ENCODE measurements at places on chromosomes 16 and 17.

- no peak for DNase-seq
Observed at GRCh38 chr17:73835605-73836004, 191.4 kb upstream of the SDK2 start.

GRCh38 chr16:78890373-78890895 lies 710.1 kb downstream of the MAF start:
- no peak for DNase-seq

DNA sequence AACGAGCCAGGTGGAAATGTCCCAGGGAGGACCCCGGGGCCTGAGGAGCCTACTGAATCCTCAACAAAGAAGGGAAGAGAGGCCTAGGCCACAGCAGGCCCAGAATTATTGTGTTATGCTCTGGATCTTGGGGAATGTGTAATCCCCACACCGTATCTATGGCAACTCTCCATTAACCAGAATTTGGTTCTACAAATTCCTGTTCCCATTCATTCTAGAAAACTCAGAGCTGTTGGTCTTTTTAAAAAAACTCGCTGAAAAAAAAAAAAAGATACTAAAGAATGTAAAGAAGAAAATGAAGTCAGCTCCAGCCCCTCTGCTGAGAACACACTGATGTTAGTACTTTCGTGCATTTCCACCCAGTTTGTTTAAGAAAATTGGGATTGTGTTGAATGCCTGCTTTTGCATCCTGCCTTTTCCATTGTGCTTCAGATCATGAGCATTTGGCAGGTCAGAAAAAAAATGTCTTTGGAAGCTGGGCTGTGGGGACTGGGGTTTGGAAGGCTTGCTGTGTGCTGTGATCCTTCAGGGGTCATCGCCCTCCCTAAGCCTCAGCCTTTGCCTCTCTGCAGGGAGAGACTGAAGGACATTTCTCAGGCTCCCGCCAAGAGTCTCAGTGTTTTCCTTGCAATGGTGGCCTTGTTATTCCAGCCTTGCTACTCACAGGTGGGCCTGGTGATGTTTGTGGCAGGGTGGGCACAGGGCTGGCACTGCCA lies 69.5 kb downstream of the SREBF1 start:
- no peak for DNase-seq

- no peak for DNase-seq
Observed at GRCh38 chr16:10510279-10510678, 70.1 kb downstream of the EMP2 start.

DNA sequence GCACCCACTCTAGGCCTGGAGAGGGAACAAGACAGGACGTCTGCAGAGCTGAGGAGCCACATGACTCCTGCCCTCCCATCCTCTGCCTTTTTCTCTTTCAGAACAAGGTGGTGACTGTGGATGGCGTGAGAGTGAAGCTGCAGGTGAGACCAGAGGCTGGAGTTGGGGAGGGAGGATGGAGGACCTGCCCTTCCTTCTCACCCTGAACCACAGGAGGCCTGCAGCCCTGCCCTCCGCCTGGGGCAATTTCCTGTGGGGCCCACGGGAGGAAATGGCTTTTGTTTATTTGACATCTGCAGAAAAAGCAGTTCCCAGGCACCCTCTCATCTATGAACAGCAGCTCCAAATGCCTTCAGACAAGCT lies 5.1 kb downstream of the RAB37 start:
- no peak for DNase-seq

DNA sequence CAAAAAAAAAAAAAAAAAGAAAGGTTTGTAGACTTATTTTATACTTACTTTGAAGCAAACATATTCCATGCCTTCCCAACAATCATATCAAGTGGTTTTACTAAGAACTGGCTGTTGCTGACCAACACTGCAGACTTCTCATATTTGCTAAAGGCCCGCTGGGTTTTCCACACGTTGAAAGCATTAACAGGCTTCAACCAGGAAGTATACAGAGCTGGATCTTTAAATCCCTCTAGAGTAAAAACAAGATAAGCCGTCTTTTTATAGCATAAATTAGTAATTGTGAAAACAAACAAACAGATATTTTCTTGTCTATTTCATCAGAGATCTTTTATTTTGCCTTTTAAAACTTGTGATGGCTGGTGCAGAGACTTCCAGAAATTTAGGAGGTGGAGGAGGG lies 29.1 kb downstream of the TUBD1 start:
- no peak for DNase-seq

GRCh38 chr17:75856062-75856756 lies 1.1 kb upstream of the WBP2 start:
- DNase-seq: no peak

DNA sequence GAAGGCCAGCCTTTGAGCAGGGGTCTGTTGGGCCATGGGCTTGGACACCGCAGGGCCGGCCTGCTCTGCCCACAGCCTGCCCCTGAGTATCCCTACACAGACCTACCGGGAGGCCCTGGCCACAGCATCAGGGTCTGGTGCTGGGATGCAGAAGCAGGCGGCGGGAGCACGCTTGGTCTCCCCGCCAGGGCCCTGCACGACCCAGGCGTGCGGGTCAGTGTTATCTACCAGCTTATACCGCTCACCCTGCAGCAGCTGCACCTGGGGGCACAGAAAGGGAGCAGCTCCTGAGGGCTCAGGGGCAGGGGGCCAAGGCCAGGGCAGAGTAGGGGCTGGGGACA lies 8.8 kb downstream of the EVPL start:
- DNase-seq: no peak

GRCh38 chr16:87317750-87318644 lies 805 bp upstream of the C16orf95 start:
- DNase-seq: no peak

GRCh38 chr16:52069866-52070265 lies 477.1 kb downstream of the TOX3 start:
- DNase-seq: no peak

- DNase-seq: no peak
Observed at GRCh38 chr17:41659427-41660212, 29.1 kb upstream of the EIF1 start.

DNA sequence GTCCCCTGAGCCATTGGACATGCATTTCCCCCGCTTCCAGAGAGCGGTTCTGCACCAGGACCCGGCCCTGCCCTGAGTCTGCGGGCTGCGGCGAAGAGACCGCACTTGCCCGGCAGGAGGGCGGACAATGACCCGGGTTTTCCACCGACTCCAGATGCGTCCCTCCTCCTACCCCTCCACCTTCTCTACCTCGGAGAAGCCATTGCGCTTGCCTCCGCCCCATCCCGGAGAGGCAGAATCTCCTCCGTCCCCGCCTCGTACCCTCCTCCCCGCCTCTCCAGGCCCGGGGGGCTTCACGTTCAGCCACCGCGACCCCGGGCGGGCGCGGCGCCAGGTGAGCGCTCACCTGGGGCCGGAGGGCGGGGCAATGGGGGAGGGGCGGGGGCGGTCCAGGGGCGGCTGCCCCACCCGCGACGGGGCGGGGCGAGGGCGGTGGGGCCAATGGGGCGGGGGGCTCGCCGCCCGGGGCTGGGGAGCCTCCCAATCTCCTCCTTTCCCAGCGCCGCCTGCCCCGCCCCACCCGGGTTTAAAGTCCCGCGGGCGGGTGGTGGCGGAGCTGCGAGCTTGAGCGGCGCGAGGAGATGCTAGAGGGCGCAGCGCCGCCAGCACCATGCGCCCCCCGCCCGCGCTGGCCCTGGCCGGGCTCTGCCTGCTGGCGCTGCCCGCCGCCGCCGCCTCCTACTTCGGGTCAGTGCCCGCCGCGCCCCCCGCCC lies at the start of gene WNT9B:
Gene WNT9B (plus strand): TSS at position 555 of the 713 bp plus-strand sequence. CDS start 56 bp downstream, at position 611.
- DNase-seq: no peak

DNA sequence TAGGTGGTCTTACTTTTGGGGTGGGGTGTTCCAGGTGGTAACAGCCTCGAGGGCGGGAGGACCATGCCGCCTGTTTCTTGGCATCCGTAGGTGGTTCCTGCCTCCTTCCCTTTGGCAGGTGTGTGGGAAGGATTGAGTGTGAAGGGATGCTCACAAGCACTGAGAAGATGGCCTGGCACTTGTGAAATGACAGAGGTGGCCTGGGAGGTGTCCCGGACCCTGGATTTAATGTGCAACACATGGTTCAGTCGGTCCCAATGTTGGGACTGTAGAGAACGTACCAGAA lies 165.8 kb upstream of the FOXF1 start:
- no peak for DNase-seq

- no peak for DNase-seq
Observed at GRCh38 chr17:44023545-44024270, 8.9 kb upstream of the TMEM101 start.

- DNase-seq: no peak
Observed at GRCh38 chr17:40038882-40039513, 15.2 kb downstream of the MED24 start.

DNA sequence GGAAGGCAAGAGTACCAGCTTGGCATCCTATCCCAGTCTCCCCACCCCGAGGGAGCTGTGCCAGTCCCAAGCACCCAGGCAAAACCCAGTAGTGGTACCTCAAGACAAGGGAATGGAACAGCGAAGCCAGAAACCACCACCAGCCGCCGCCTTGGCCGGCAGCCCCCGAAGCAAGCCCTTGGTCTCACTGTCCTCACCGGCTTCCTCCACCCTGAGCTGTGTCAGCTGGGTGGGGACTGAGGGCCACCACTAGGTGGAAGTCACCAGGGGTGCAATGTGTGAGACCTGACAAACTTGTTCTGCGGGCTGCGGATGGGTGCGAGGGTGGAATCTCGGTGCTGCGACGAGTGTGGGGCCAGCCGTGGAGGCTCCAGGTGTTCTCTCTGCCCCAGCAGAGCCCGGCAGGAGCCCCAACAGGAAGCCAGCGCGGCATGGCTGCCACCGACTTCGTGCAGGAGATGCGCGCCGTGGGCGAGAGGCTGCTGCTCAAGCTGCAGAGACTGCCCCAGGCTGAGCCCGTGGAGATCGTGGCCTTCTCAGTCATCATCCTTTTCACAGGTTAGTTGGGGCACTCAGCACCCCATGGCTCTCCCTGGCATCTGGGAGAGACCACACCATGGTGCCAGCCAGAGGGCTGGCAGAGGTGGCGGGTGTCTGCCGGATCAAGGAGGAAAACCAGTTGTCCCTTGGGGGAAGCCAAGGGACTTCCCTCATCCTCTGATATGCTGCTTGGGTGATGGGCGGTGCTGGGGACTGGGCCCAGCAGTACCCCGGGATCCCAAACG lies 6.7 kb downstream of the SMIM5 start:
- no peak for DNase-seq

DNA sequence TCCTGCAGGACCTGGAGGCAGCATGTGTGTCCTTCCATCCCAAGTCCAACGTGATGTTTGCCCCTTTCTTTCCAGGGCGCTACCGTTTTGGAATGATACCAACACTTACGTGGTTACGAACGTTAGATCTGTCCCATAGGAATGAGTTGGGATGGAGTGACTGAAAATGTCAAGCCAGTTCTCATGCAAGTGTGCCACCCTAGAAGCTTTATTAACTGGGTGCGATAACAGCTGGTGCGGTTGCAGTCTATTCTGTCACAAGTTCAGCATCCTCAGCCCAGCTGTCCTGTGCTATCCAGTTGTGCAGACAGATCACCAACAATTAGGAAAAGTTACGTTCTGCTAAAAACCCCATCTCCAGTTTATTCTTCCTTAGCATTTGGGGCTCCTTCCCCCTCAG lies 52.5 kb downstream of the BANP start:
- no peak for DNase-seq

DNA sequence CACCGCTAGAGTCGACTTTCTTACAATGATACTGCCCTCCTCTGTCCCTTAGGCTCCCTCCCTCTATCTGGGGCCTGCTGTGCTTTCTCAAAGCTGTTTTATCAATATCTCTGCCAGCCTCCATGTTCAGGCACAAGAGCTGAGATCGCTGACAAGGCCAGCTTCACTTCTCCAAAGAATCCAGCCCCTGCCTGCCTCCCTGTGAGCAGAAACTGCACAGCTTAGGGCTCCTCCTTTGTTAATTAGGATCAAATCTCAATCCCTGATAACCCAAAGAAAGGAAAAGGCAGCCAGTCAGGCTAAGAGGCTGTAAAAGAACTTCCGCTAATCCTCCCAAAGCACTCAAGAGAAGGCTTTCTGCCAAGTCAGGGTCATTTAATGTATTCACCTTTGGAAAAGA lies 616.0 kb upstream of the CDH11 start:
- no peak for DNase-seq

DNA sequence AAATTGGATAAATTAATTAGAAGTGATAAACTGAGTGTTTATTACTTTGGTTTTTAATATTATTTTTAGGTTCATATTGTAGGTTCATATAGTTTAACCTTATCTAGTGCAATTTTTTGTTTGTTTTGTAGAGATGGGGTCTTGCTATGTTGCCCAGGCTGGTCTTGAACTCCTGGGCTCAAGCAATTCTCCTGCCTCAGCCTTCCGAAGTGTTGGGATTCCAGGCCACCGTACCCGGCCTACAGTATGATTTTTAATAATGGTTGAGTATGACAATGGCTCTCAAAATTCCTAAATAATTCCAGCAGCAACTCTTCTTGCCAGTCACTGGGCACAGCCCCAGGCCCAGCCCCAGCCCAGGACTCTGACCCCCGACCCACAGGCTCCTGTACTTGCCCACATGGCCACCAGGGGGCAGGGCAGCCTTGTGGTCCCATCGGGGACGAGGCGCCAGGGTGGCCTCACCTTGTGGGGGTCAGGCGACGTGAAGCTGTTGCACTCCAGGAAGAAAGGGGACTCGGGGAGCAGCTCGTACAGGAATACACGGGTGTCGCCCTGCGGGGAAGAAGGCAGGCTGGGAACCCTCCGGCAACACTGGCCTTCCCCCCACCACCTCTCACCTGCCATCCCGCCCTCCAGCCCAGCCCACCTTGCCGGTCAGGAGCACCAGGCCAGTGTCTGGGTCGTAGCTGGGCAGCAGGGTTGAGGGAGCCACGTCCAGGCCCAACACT lies 7.9 kb upstream of the PAM16 start:
- DNase-seq: no peak

GRCh38 chr16:87347932-87348615 lies 30.9 kb upstream of the C16orf95 start:
- no peak for DNase-seq

GRCh38 chr17:3692346-3692745 lies 3.6 kb downstream of the P2RX5 start:
- no peak for DNase-seq

GRCh38 chr17:39054111-39054645 lies 87.0 kb upstream of the FBXO47 start:
- DNase-seq: no peak

DNA sequence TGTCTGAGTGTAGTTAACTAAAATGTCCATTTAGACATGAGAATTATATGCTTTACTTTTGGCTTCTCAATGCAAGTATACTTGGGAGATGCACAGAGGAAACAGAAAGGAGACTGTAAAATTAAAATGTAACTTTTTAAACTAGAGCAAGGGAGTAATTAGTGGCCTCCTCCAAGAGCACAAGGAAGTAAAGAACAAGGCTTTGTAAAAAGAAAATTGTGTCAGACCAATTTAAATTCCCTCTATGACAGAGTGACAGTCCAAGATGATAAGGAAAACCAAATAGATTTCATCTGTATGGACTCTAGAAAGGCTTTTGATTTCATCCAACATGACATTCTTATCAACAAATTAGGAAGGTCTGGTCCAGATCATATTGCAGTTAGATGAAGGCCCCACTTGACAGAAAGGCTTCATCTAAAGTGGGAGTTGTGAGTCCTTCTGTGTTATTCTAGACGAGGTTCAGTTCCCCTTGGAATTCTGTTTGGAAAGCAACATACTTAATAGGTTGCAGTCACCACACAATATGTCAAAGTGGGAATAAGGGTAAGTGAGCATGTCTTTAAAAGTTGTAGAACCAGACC lies 6.5 kb upstream of the CAPNS2 start:
- no peak for DNase-seq

- DNase-seq: no peak
Observed at GRCh38 chr17:78176548-78177025, 8.2 kb downstream of the SYNGR2 start.

GRCh38 chr17:43576563-43577229 lies 30.6 kb upstream of the ETV4 start:
- DNase-seq: peak; percentile 44
